ENCODE measurements at places on chromosomes 4 and X.

GRCh38 chrX:50430917-50431575 is 39.6 kb downstream of the DGKK start:
- no peak for DNase-seq

DNA sequence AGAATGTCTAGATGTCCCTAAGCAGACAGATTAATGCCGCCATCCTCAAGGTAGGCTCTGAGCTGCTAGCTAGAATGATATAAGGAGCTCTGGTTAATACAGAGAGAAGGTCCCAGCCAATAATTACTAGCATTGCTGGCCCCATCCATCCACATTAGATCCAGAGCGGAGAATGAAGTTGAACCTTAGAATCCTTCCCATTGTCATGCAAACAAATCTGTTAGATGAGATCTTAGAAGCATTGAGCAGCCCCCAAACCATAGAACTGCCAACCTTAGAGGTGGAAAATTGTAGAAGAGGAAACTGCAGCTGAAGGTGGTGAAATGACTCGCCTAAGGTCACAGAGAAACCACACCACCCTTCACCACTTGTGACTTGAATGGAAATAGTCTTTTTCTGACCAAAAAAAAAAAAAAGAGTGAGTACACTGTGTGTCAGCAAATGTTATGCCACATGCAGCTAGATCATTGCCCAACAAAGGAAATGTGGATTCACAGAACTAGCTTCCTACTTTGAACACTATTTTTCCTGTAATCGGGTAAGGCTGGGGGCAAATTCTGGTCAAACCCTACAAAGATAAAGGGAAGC is 162.1 kb downstream of the SMIM20 start:
- no peak for DNase-seq

- no peak for DNase-seq
Observed at GRCh38 chrX:153642051-153642654, 4.8 kb upstream of the DUSP9 start.

- no peak for DNase-seq
Observed at GRCh38 chrX:680062-680461, 49.5 kb downstream of the SHOX start.

DNA sequence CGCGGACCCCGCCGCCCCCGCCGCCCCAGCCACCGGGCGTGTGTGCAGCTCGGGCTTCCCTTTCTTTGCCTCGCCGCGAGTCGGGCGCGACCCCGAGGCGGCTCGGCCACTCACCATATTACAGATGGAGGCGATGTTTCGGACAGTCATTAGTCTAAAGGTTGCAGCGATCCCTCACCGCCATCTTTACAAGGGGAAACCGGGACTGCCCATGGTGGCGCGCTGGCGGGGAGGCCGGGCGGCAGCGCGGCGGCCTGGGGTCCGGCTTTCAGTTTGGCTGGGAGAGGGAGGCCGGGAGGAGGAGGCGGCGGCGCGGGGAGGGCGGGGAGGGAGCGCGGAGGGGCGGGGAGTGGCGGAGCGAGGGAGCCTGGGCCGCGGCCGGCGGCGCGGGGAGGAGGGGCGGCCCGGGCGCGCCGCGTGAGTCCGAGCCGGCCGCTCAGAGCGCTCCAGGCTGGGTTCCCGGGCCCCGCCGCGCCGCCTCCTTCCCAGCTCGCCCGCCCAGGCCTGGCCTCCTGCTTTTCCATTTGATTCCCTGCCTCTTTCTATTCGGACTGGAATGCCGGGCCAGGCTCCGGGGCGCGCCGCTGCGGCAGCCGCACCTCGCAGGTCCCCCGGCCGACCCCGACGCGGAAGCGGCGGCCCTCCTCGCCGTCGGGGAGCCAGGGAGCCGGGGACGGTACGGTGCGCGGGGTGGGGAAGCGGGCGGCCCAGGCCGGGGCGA is at the start of gene USP46:
Gene USP46, minus strand, starts transcription at position 301 of the 721 bp plus-strand sequence. Its CDS starts 151 bp downstream, at position 150.
- peak; percentile 9 for DNase-seq

- no peak for DNase-seq
Observed at GRCh38 chr4:155445306-155445705, 68.5 kb upstream of the MAP9 start.

GRCh38 chr4:81951891-81952455 is 421.8 kb downstream of the HNRNPD start:
- no peak for DNase-seq

GRCh38 chr4:5566991-5567390 is 141.4 kb downstream of the EVC2 start:
- no peak for DNase-seq

DNA sequence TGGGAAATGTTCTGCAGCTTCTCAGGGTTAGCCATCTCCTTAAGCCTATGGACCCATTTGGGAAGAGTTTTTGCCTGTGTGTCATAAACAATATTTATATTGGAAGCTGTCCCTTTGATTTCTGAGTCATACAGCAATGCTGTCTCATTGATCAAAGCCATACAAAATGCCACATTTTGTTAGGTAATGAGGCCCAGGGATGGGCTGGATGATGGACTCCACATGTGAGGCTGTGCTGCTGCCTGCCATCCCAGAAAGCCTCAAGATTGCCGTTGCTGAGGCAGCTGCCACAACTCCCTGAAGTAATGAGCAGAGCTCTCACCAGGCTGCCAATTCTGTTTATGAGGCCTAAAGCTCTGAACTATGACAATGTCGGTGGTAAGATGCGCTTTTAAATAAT is 12.2 kb upstream of the GJB1 start:
- no peak for DNase-seq

DNA sequence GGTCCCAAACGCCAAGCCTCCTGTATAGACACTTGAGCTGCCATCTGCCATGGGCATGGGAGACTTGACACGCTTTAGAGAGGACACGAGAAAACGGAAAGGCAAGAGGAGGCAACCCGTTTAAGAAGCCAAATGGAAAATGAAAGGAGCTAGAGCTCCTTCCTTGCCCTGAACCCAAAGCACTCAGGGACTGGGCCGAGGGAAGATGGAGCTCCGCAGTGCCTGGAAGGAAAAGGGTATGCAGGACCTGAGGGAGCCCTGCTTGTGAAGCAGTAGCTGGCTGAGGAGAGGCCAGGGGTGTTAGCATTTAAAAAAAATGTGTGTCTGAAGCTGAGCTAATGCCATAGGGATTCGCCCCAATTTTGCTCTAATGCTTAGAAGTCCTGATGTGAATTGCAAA is 15.1 kb downstream of the MCF2 start:
- DNase-seq, result no peak

- DNase-seq, result no peak
Observed at GRCh38 chr4:25551605-25552004, 104.0 kb upstream of the SLC34A2 start.

Measured in activated T-helper 1 cell treated with anti-CD3 and anti-CD28 coated beads, Interleukin-2, amount 50 U/mL, for 16 hours (primary cell).